ENCODE measurements at places on chromosomes 11 and 22.
A peak's percentile ranks its signal among the peaks of the same experiment; 100 is the strongest.

DNA sequence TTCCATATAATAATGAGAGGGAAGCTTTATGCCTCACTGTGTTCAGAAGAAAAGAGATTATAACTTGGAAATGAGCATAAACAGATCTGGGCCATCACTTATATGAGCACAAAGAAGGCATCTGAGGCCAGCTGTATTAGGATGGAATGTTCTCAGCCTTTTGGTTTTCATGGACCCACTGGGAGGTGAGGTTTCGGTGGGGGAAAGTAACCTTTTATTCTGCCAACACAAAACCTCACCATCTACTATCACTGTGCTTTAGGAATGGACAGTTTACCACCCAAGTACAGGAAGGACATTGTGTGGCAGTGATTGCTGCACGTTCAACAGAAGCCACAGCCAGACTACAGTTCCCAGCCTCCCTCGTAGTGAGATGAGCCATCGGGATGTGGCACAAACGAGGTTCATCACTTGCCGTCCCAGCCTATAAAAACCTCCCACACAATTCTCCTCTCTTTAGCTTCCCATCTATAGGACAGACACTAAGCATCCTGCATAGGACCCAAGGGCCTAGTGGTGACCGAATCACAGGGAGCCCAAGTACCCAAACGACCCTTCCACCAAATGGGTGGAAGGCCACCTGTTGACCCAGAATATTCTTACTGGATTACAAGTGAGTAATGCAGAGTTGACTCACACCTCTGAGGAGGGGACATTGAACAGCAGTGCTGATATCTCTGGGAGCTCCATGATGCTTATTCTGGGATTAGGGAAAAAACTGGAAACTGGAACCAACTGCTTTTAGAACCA, 121.5 kb upstream of the RAG2 start:
- DNase-seq, result no peak

DNA sequence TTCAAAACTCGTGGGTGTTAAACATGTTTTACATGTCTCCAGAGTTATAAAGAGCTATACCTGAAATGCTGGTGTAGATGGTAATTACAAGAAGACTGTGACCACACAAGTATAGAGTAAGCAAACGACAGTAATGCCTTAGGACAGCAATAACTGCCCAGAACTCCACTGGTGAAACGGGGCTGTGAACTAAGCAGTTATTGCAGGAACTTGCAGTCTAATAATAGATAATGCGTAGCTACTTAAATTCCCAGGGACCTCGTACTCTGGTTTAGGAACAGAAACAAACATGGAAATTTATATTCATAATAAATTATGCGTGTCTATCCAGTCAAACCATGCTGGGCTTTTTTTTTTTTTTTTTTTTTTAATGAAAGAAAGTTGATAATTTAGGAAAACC, 24.9 kb upstream of the TP53AIP1 start:
- no peak for DNase-seq

GRCh38 chr22:35311551-35311999, 11.9 kb downstream of the TOM1 start:
- no peak for DNase-seq

- no peak for DNase-seq
These were observed 22.7 kb upstream of the SCUBE1 start for GRCh38 chr22:43365715-43366440.

DNA sequence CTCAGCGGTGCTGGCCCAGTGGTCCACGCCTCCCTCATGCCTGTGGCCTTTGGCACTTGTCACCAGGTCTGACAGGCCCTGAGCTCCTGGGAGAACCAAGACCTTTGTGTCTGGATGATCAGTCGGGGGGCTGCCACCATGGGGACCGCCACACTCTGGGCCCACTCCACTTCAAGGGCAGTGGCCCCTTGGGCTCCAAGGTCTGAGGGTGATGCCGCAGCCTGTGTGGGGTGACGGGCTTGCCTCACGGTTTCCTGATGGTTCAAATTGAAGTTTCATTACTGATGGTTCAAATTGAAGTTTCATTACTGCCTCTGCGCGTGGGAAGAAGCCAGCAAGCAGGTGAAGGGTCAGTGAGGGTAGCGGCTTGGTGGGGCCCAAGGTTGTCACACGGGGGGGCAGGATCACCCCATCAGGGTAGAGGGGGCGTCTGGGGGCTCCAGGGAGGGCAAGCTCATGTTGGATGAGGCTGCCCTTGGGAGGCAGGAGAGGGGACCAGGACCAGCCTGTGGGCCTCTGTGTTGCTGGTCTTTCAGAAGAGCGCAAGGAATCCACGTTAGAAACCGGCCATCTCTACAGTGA, 27.5 kb downstream of the TRMU start:
- DNase-seq, result no peak

DNA sequence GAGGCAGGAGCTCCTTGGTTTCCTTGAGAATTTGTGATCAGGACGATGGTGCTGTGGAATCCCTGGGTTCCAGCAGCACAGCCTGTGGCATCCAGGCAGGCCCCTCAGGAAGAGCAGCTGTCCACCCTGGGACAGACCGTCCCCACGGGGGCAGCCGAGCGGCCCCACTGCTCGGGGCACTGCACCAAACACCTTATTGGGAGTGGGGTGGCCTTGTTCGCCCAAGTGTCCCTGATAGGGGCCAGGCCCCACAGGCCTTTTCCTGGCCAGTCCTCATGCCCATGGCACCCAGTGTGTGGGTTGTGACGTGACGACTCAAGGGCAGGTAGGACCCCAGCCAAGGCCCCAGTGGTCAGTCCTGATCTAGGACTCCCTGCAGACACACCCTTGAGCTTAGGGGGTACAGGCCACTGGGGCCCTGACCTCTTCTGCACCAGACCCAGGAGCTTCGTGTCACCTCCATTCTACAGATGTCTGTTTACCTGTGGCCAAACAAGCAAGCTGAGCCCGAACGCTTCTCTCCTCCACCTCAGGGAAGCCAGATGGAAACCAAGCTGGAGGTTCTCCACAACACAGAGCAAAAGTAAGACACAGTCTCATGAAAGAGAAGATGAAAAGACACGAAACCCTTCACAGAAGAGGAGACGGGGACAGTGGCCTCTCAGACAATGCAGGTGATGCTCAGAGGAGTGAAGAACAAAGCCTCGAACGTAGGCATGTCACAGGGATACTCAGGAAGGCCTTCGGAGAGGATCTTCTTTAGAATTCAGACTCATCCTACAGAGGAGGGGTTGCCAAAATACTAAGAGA, 1.6 kb upstream of the BRD1 start:
- no peak for DNase-seq

DNA sequence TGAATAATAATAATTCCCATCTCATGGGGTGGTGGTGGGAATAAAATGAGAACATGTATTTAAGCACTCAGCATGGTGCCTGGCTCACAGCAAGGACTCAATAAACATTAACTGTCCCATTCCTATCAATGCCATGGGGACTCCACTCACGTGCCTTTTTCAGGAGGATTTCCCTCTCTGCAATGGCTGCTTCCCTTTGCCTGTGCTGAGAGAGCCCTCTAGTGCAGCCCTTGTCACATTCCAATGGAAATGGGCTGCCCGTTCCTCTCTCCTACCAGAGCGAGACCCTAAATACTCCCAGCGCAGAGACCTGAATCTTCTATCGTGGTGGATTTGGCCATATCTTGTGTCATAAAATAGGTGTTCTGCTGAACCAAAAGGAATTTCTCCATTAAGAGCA, 621.5 kb upstream of the B3GAT1 start:
- DNase-seq, result peak; percentile 72

- no peak for DNase-seq
These were observed 18.6 kb downstream of the DDI1 start for GRCh38 chr11:104054911-104055529.

GRCh38 chr22:49962012-49962750, 1.6 kb downstream of the PIM3 start:
- DNase-seq, result peak; percentile 81

DNA sequence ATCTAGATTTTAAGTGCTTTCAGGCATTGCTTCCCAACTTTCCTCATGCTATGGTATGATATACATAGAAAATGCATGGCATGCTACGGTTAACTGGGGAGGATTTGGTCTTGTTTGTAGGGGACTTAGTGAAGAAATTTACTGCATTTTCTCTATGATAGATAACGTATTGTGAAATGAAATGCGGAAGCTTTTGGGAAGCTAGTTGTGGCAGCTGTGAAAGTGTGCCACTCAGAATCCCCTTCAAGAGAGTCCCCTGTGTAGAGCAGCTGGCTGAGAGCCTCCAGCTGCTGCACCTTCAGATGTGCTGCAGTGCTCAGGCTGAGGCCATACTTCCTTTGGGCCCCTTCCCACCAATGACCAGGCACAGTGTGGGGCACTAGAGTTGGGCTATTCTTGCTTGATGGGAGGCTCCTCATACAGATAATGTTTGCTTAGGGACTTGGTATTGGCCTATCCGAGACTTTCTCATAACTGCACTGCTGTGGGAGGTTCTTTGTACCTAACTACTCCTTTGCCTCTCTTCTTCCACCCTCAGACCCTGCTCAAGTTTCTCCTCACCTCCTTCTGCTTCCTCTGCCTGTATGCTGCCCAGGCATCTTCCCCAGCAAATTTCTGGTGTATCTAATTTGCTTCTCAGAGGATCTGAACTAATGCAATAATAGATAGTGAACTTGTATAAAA, 67.3 kb downstream of the HIPK3 start:
- DNase-seq, result no peak

DNA sequence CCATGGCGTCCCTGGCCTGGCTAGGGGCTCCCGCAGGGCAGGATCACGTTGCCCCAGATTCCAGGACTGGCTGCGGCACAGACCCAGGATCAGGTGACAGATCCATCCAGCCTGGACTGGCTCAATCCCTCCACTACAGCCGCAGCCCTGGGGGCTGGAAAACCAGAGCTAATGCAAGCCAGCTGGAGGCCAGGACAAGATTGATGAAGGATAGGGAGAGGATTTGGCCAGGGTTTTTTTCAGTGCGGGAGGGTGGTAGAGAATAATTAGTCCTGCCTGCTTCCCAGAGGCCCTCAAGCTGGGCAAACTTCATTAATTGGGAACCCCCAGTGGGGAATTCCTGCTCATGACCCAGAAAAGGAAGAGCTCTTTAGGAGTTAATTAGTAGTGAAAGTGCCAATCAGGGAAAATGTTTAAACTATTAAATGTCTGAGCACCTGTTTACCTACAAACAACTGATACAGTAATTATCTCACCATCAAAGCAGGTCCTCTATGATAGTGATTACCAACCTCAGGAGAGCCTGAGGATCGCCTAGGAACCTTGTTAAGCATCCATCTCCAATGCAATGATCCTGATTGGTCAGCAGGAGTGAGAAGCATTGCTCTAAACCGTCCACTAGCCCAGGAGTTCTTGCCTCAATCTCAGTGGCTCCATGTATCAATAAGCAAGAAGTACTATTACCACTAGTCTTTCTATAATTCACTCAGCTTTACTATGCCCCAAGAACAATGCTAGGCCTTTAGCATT, 33.0 kb upstream of the MYOD1 start:
- peak; percentile 94 for DNase-seq

- DNase-seq, result no peak
These were observed 324.2 kb downstream of the TMEM135 start for GRCh38 chr11:87361891-87362290.

DNA sequence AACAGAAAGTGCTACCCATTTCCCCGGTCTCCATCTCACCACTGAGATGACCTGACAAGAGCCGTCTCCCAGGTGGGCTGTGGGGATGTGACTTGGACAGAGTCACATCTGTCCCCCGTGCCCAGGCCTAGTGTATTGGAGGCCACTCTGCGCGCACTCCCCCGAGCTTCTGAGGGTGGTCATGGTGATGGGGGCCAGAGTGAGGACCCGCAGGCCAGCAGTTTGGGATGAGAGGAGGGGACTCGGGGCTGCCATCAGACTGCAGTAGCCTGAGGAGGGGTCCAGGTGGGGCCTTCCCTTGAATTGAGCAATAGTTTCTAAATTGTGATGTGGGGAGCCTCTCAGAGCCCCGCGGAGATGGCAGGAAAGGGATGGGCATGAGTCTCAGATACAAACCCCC, 852.6 kb downstream of the TBC1D22A start:
- no peak for DNase-seq

GRCh38 chr11:57395905-57396623, 5.6 kb upstream of the PRG2 start:
- no peak for DNase-seq

DNA sequence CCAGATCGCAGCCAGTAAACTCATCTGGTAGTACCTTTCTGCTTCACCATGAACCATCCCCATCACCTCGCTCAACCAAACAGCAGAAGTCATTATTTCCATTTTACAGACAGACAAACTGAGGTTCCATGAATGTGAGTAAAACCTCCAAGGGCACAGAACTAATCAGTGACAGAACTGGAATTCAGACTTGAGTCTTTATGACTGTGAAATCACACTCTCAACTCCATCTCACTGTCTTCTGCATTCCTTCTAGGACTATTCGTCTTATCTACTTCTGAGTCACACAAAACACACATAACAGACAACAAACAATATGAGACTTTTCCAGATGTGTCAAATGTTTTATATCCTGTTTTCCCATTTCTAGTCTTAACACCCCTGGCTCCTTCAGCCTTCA, 9.3 kb upstream of the NUP50 start:
- no peak for DNase-seq

DNA sequence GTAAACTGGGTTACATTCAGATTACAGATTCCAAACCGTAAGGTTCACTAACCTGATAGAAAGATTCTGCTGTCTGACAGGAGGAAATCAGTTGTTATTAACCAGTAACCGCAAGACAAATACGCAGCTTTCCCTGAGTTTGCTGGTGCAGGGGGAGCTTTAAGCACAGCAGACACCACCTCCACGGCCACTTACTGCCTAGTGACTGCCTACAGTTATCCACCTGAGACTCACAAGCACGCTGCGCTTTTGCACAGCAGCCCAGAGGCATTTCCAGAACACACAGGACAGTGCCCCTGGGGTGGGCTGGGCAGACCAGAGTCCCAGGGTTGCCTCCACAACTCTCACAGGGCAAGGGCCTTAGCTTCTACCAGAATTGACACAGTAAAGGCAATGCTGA, 90.9 kb downstream of the CTTN start:
- DNase-seq, result no peak

GRCh38 chr22:23638611-23639010, 6.5 kb upstream of the DRICH1 start:
- DNase-seq, result no peak

- DNase-seq, result no peak
These were observed 89.8 kb downstream of the BTBD10 start for GRCh38 chr11:13373216-13373615.

GRCh38 chr11:1041936-1042608, 5.6 kb upstream of the MUC6 start:
- DNase-seq, result no peak

DNA sequence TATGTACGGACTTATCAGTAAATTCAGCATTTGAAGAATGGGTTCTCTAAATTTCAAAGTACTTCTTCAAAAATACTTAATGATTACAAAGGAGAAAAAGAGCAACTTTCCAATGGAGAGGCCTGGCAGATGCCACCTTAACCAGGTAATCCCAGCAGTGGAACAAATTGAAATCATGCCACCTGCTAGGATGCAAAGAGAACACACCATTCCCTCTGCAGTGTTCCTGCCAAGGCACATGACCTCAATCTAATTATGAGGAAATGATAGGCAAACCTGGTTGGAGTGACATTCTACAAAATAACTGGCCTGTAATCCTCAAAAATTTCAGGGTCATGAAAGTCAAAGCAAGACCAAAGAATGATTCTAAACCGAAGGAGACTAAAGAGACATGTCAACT, 21.5 kb downstream of the TNRC6B start:
- DNase-seq, result no peak
